ENCODE measurements at places on chromosomes 5 and 9. TPM values are rescaled to one million over a fixed set of nuclear protein-coding genes. Genes with fewer than 3 reads are reported as not detected.

FOXD4L5 gene
- 0.06 TPM for total RNA-seq

PIK3R1 gene
- 38.8 TPM for total RNA-seq

FSTL4 gene
- not detected for total RNA-seq

CHMP5 gene
- 137 TPM for total RNA-seq

MEGF10 gene
- 0.06 TPM for total RNA-seq

SYK gene
- total RNA-seq: not detected

LRRC19 gene
- total RNA-seq: not detected

PCDHAC2 gene
- total RNA-seq: 0.31 TPM

PCDHB4 gene
- total RNA-seq: 0.68 TPM

SH3RF2 gene
- total RNA-seq: 1.8 TPM

FBP2 gene
- not detected for total RNA-seq
